ENCODE measurements at places on chromosomes 13 and 19. TPM values are rescaled to one million over a fixed set of nuclear protein-coding genes. Genes with fewer than 3 reads are reported as not detected.
A peak's percentile ranks its signal among the peaks of the same experiment; 100 is the strongest.

The ZNF91 gene
- 10.3 TPM for total RNA-seq

The SYNE4 gene
- 1.2 TPM for total RNA-seq

DNA sequence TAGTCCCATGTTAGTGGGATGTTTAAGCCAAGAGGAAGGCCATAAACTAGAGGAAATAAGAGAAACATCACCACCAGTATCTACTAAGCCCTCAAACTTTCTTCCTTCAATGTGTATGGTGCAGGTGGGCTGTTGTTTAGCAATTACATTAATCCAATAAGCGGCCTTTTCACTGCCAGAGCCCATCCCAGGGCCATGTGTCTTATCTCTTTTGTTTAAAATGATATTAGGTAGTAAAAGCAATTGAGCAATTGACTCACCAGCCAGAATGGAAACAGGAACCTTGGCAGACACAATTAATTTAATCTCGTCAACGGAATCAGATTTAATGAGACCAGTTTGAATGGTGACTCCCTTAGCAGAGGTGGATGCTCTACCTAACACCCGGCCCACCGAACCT, 1503.5 kb downstream of the UQCRFS1 start:
- no peak for DNase-seq

The GMIP gene
- 8.0 TPM for total RNA-seq

DNA sequence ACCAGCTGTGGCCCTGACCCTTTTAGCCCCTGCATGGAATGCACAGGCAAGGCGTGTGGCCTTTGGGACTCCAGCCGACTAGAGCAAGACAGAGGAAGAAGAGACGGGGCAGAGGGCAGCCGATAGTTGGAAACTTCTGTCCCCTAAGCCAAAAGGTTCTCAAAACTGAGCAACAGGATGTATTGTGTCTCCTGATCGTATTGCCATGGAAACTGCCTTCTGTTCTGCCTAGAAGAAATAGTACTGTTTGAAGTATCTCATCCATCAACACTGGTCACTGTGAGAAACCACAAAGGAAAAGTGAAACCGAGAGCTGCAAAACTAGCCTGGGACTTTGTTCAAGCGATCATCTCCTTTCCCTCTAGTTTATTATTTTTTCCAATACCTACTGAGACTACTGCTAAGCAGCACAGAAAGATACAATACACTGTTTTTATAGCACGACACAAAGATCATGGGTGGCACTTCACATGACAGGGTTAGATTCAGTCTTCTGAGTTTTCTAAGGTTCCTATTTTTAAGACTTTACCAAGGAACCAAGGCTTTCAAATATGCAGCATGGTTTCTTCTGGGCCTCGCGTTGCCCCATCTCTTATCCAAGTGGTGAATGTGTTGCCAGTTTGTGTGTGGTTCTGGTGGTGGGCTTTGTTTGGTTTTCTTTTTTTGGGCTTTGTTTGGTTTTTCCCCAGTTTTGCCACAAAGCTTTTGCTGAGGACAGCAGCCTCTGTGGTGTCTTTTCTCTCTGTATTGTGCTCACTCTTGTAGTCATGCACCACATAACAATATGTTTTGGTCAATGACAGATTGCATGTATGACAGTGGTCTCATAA, 49.3 kb upstream of the GPR183 start:
- no peak for DNase-seq

DNA sequence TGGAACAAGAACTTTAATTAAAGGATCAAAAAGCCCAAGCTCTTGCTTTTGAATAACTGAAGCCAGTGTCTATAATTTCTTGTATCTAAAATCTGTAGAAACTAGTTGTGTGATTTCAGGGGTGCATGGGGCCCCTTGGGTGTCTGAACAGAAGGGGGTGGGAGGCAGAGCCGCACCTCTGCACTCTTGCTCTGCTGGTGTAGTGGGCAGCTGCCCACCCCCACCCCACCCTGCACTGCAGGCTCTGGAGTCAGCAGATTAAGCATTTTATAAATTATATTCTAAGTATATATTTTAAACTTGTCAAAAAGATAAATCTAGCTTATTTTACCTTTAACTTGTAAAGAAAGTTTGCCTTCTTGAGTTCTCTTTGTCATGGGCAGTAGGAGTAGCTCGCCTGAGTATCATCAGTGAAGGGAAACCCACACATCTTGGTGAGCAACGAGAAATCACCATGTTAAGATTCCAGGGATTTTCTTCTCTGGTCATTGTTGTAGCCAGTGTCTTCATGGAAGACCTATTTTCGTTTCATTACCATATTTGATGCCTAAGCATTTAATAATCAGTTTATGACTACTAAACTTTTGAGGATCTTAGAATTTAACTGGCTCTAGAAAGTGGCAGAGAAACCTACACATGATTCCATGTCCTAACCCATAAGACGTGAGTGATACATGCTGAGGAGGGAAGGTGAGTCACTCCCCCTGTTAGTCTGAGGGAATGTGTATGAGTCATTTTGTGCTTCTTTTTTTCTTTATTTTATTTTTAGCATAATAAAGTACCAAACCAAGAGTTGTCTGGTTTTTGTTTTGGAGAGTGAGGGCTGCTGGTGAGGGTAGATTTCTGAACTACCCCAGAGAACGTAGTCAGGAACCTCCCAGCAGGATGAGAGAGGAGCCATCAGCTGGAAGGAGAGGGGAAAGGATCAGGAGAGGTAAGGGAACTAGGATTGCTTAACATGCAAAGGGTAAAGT, 7.7 kb downstream of the UBE2L5 start:
- DNase-seq, result peak; percentile 92

GRCh38 chr13:32988608-32989289, 27.5 kb upstream of the KL start:
- DNase-seq, result no peak

GRCh38 chr13:22644941-22645340, 535.8 kb upstream of the SGCG start:
- DNase-seq, result no peak

- DNase-seq, result no peak
Measured at GRCh38 chr19:1110809-1111640, 7.2 kb downstream of the GPX4 start.

The POGLUT2 gene
- total RNA-seq, result 12.5 TPM

The CEACAM3 gene
- total RNA-seq, result not detected

The PNMA8C gene
- total RNA-seq, result not detected

DNA sequence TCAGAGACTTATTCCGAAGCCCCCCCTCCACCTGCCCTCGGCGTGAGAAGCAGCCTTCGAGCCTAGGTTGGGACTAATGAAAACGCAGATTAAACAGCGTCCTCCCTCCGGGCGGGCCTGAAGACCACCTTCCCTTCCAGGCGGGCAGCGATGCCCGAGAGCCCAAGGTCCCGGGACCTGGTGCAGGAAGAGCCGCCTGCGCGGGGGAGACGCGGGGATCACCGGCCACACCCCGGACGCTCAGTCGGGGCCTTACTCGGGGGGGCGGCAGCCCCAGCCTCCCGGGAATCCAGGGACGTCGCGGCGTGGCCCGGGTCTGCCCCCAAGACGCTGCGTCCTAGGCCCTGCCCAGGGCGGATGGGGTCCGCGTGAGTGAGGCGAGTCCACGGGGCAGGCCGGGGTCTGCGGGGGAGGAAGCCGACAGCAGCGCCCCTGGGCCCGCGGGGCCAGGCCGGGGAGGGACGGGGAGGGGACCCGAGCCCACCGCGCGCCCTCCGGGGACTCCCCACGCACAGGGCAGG, 33.3 kb upstream of the SPACA7 start:
- DNase-seq, result no peak

GRCh38 chr19:50178859-50179537, 15.9 kb upstream of the IZUMO2 start:
- DNase-seq, result no peak

The KISS1R gene
- not detected for total RNA-seq

The CRB3 gene
- 14.9 TPM for total RNA-seq

The C5AR2 gene
- total RNA-seq, result not detected

DNA sequence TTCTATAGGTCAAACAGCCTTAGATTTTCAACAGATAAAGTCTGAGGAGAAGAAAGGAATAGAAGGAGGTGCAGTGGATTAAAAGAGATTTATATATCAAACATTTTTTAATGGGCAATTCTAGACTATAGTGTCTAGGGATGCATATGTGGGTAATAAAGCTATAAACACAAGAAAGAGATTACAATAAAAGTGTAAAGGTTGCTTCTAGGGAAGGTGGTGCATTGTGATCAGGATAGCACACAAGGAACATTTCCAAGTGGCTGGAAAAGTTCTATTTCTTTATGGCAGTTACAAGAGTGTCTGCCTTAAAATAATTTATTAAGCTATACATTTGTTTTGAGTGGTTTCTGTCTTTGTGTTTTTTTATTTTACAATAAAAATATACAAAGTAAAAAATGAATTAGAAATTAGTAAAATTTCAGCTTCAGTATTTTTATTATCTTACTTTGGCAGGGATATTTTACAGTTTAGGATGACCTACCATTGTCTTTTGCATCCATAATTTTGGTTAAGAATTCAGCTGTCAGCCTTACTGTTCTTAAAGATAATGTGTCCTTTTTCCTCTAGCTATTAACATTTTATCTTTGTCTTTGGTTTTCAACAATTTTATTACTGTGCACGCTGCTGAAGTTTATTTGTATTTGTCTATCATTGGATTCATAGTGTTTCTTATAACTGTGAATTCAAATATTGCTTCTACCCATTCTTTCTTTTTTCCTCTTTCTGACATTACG, 221.8 kb downstream of the LACC1 start:
- DNase-seq, result no peak

- peak; percentile 93 for DNase-seq
Measured at GRCh38 chr19:2385053-2385721, 25.1 kb downstream of the TMPRSS9 start.

The GPR4 gene
- not detected for total RNA-seq

DNA sequence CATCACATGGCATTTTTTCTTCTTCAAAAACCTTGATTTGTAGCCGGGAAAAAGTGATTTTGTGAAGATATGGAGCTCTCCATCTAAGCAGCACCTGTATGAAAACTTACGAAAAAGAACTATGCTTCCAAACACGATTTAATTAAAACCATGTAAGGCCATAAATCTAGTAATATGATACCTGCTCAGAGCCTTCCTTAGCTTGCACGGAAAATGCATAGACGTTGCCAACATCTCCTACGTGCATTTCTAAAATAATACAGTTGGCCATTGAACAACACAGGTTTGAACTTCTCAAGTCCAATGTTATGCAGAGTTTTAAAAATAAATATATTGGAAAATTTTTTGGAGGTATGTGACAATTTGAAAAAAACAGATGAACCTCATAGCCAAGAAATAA, 59.1 kb upstream of the RNF113B start:
- no peak for DNase-seq

GRCh38 chr13:109704771-109705635, 81.4 kb downstream of the IRS2 start:
- DNase-seq, result no peak

GRCh38 chr13:73851104-73851503, 283.1 kb downstream of the KLF12 start:
- DNase-seq, result no peak

GRCh38 chr13:24713022-24713421, 32.8 kb downstream of the ATP12A start:
- no peak for DNase-seq

- DNase-seq, result peak; percentile 5
Measured at GRCh38 chr13:98751861-98752466, 508 bp downstream of the SLC15A1 start.

DNA sequence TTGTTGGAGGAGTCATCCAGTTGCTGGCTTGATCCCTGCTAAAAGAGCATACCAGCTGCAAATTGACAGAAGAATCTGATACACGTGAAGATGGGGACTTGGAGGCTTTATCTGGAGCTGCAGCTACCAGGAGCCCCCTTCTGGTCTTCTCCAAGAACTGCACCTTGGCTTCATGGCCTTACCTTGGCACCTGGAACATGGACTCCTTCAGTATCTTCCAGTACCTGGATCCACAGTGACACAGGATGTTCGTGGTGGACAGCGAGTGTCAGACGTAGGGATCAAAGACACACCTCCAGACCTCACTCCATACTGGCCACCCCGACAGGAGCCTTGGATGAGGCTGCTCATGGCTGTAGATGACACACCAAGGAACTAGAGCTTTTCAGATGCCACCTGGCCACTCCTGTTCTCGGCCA, 9.9 kb upstream of the ACSBG2 start:
- peak; percentile 73 for DNase-seq

DNA sequence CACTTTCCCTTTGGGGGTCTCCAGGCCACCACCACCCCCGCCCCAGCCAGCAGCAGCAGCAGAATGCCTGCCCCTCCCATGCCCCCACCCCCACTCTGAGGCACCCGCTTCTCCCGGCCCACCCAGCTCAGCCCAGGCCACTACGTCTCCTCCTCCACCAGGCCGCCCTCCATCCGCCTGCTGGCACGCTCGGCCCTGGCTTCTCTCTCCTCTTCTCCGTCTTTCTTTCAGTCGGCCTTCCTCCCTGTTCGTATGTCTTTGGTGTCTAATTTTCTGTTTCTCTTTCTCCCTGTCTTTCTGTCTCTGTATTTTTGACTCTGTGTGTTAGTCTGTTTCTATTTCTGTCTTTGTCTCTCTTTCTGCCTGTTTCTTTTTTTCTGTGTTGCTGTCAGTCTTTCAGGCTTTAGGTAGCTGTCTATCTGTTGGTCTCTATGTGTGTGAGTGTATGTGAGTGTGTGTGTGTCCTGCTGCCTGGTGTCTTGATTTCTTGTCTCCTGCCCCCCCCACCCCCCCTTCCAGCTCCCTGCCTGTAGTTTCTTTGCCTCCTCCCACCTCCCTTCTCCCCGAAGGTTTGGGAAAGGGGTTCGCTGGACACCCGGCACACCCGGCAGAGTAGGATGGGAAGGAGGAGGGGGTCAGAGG, at the start of gene LGI4:
Gene LGI4 (minus strand): TSS at position 459 of the 642 bp plus-strand sequence. CDS start 379 bp downstream, at position 80.
- no peak for DNase-seq

DNA sequence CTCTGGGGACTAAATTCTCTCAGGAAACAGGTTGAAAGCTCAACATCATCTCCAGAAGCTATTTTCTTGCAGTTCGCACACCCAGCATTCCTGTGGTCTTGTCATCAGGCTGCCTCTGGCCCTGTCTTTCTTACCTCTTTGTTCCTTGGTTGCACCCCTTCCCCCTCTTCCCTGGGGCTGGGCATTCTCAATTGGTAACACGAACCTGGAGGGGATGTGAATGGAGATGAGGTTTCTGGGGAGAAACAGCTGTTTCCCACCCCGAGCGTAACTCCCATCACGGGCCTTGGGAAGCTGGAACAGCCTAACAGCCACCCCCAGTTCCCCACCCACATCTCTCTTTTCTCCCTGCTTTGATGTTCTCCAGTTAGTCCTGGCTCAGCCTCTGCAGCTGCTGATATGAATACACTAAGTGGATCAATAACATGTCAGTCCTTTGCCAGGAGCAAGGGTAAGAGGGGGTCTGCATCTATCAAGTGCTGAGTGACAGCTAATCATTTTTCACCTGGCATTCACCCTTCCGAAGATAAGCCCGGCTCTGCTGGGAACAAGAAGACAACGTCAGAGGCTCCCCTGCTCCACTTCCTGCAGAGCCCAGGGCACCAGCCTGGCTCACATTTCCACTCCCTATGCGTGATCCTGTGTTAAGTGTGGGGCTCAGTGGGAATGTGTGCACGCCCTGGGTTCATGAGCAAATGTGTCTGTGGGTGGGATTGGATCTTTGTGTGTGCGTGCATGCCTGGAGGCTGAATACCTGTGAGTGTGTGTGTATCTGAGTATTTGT, 74.0 kb upstream of the KCTD15 start:
- DNase-seq, result no peak
